Umbilical cord (tissue), 2 donors: ENCODE measurements at places on chromosomes 16 and 17. TPM values are rescaled to one million over a fixed set of nuclear protein-coding genes. Genes with fewer than 3 reads are reported as not detected.

Gene SOX15
- total RNA-seq: 1.9 TPM

Gene RND2
- total RNA-seq: 0.72 TPM

Gene SLC16A11
- 2.9 TPM for total RNA-seq

Gene GLP2R
- 3.9 TPM for total RNA-seq

Gene CLEC19A
- 2.9 TPM for total RNA-seq

Gene TBC1D3K
- total RNA-seq: not detected

Gene XAF1
- 19.5 TPM for total RNA-seq

Gene SLC4A1
- 34.4 TPM for total RNA-seq

Gene CA10
- 0.24 TPM for total RNA-seq

Gene MYH1
- not detected for total RNA-seq

Gene TNFRSF17
- total RNA-seq: not detected

Gene ABCA5
- 44.3 TPM for total RNA-seq

Gene SEPTIN12
- total RNA-seq: not detected

Gene SLFN12
- 31.8 TPM for total RNA-seq

Gene CDH13
- 6.7 TPM for total RNA-seq

Gene SLC38A8
- not detected for total RNA-seq

Gene SCN4A
- total RNA-seq: under 0.01 TPM

Gene WSCD1
- 5.1 TPM for total RNA-seq

Gene MT1A
- not detected for total RNA-seq

Gene CBX8
- 3.1 TPM for total RNA-seq

Gene BAIAP3
- 0.24 TPM for total RNA-seq

Gene FZD2
- 19.5 TPM for total RNA-seq

Gene CEP131
- total RNA-seq: 4.6 TPM

Gene BAHCC1
- 3.6 TPM for total RNA-seq

Gene TAT
- 7.0 TPM for total RNA-seq

Gene NXN
- total RNA-seq: 103 TPM

Gene HBQ1
- total RNA-seq: not detected

Gene EFCAB13
- 41.2 TPM for total RNA-seq

Gene PLA2G10
- total RNA-seq: not detected

Gene PRAC2
- not detected for total RNA-seq

Gene TBC1D3H
- total RNA-seq: 1.4 TPM

Gene KRT12
- total RNA-seq: 4.6 TPM

Gene C16orf96
- 0.48 TPM for total RNA-seq

Gene IRX3
- 0.96 TPM for total RNA-seq

Gene CPNE7
- not detected for total RNA-seq

Gene PIPOX
- 0.48 TPM for total RNA-seq

Gene NOTUM
- total RNA-seq: not detected

Gene SLC6A2
- 2.6 TPM for total RNA-seq

Gene GAS2L2
- 1.4 TPM for total RNA-seq

Gene CDIP1
- total RNA-seq: 7.9 TPM

Gene CLEC3A
- total RNA-seq: not detected

Gene TMEM235
- 0.96 TPM for total RNA-seq

Gene HP
- total RNA-seq: 6.5 TPM

Gene ATF7IP2
- 3.1 TPM for total RNA-seq

Gene MYL4
- 48.9 TPM for total RNA-seq

Gene CLEC18C
- total RNA-seq: 0.96 TPM

Gene FNDC8
- total RNA-seq: not detected

Gene ACSM2A
- 5.1 TPM for total RNA-seq

Gene HOXB13
- 0.72 TPM for total RNA-seq

Gene KCNJ18
- total RNA-seq: not detected

Gene TNK1
- total RNA-seq: 12.8 TPM

Gene KRT39
- 2.4 TPM for total RNA-seq
